ENCODE measurements at places on chromosomes 5 and 9. TPM values are rescaled to one million over a fixed set of nuclear protein-coding genes. Genes with fewer than 3 reads are reported as not detected.

DNA sequence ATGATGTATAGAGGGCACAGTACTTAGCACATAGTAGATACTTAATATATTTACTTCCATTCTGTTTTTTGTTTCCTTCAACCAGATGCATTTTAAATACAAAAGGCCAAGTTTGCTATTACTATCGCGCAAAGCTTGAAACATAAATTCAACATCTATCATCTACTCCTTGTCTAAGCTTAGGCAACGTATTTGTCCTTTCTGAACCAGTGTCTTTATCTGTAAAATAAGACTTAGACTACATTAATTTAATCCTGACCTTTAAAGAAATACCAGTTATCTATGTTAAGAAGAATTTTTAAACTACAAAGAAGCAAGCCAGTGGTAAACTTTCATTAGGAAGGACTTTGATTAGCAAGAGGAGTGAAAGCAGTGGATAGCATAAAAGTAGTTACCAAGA, 173.0 kb downstream of the WDR70 start:
- DNase-seq = no peak
- no peak overlapping the region for H3K27ac ChIP-seq
- H3K27me3 ChIP-seq = no peaks in the 10 kb centered on the region
- no peaks in the 10 kb centered on the region for H3K36me3 ChIP-seq

GRCh38 chr9:13089666-13090065, 189.8 kb downstream of the MPDZ start:
- H3K27me3 ChIP-seq = no peaks in the 10 kb centered on the region
- no peaks in the 10 kb centered on the region for H3K36me3 ChIP-seq
- H3K4me1 ChIP-seq = no peaks in the 10 kb centered on the region
- no peak overlapping the region for H3K4me3 ChIP-seq

The FAM169A gene
- total RNA-seq = 21.4 TPM

The CDH9 gene
- not detected for total RNA-seq

The RNF208 gene
- total RNA-seq = 2.2 TPM

DNA sequence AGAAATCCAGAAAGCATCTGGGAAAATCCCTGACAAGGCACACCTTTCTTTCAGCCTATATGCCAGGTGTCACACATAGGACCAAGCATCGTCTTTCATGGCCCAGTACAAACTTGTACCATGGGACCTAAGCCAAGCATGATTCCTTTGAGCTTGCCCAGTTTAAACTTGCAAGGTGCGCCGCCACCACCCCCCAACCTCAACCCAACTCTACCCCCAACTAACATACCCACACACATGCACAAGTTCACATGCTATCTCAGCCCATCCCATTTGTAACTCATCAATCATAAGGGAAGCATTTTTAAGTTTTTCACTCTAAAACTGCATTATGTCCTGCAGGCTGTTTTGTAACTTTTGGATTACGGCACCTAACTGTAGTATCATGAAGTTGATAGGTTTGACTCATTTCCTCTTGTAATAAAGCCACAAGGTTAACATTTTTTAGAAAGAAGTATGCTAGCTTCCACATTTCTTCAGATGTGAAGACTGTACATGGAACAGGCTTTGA, 145.9 kb upstream of the FST start:
- H3K4me3 ChIP-seq = no peak overlapping the region
- no peak overlapping the region for H3K27ac ChIP-seq
- no peaks in the 10 kb centered on the region for H3K4me1 ChIP-seq

The DNAH5 gene
- not detected for total RNA-seq

DNA sequence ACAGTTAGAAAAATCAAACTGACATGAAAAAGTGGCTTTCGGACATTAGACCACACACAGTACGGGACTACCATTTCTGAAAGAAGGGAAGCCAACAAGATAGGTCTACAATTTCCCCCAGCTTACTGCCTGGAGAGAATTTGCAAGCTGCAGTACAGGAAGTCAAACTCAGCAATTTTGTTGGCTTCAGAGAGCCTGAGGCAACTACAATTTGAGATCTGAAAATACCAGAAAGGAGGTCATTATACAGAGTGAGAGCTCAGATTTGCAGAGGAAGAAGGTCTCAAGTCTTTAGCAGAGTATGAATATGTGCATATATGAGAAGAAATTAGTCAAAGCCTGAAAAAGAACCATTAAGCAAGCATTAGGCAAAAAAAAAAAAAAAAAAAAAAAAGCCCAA, 83.0 kb downstream of the OXCT1 start:
- no peak overlapping the region for H3K4me3 ChIP-seq
- no peaks in the 10 kb centered on the region for H3K4me1 ChIP-seq
- no peaks in the 10 kb centered on the region for H3K27me3 ChIP-seq
- no peak for DNase-seq
- H3K36me3 ChIP-seq = peaks cover 9% of the 10 kb centered on the region
- H3K27ac ChIP-seq = no peak overlapping the region

The NME5 gene
- total RNA-seq = not detected

The PCDHGA5 gene
- 0.11 TPM for total RNA-seq

The PCDHB2 gene
- not detected for total RNA-seq

DNA sequence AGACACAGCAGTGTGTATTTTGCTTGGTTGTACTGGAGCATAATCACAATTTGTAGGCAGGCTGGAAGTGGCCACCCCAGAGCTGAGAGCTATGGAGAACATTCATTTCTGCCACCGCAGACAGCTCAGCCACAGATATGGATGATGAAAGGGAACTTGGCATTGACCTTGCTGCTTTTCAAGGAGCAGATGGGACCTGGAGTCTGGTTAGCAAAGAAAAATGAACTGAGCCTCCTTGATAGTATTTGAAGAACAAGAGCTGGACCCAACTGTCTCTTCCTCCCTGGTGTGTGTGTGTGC, 395.2 kb upstream of the ZNF462 start:
- H3K4me1 ChIP-seq = no peaks in the 10 kb centered on the region
- DNase-seq = no peak
- no peak overlapping the region for H3K27ac ChIP-seq
- H3K4me3 ChIP-seq = no peak overlapping the region
- H3K27me3 ChIP-seq = no peaks in the 10 kb centered on the region

- H3K4me1 ChIP-seq = peaks cover 16% of the 10 kb centered on the region
- H3K27ac ChIP-seq = peak overlapping the region; percentile 95
- no peaks in the 10 kb centered on the region for H3K27me3 ChIP-seq
- H3K36me3 ChIP-seq = no peaks in the 10 kb centered on the region
- peak overlapping the region; percentile 95 for H3K4me3 ChIP-seq
- DNase-seq = peak; percentile 27
These were observed 1.1 kb upstream of the TENT4A start for GRCh38 chr5:6712142-6712576.

GRCh38 chr5:55634866-55635265, 77.3 kb downstream of the SLC38A9 start:
- no peaks in the 10 kb centered on the region for H3K4me1 ChIP-seq
- DNase-seq = no peak
- H3K27me3 ChIP-seq = no peaks in the 10 kb centered on the region
- H3K4me3 ChIP-seq = no peak overlapping the region
- H3K27ac ChIP-seq = no peak overlapping the region
